ENCODE measurements at places on chromosomes 3 and 15. TPM values are rescaled to one million over a fixed set of nuclear protein-coding genes. Genes with fewer than 3 reads are reported as not detected.

DNA sequence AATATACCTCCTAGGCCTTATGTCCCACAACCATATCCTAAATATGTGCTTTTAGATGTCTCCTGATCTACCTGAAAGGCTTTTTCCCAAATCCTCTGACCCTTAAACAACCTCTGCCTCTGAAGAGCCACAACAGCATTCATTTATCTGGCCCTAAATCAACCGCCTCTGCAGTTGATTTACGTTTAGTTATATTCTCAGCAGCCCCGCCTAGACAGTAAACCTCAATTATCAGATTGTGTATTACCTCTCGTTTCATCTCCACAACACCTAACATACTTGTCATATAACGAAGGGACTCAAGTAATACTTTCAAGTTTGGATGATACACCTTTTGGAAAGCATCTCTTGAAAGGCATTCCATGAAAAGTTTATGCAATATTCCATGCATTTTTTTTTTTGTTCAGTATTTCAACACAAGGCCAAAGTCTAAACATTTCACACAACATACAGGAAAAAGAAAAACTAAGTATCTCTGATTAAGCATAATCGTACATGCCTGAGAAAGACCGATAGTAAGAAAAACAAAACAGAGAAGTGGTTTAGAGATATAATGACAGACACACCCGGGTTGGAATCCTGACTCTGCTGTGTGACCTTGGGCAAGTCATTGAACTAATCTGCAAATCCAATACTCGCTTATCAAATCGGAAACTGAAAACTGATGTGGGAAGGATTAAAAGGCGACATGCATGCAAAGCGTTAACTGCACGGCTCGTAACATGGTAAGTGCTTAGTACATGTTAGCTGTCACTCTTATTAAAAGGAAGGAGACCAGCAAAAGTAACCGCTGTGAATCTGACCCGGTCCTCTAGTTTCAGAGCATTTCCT is 778 bp downstream of the CRBN start:
- H3K27me3 ChIP-seq, result peaks cover 11% of the 10 kb centered on the region
- H3K4me1 ChIP-seq, result peaks cover 17% of the 10 kb centered on the region
- DNase-seq, result no peak
- peak overlapping the region; percentile 90 for H3K4me3 ChIP-seq

DNA sequence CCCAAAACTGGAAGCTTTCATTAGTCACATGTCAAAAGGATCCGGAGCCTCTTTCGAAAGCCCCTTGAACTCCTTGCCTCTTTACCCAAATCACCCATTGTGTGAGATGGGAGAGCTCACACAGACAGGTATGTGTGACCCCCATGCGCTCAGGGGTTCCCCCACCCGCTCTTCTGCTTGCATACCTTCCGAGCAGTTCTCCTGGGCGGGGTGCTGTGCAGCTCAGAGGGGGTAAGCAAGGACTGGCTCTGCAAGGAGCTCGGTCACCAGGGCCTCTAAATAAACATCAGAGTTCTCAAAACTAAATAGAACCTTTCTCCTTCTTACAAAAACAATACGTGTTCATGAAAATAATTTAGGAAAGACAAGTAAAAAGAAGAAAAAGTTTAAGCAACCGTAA is 55.7 kb downstream of the PXYLP1 start:
- H3K4me3 ChIP-seq, result no peak overlapping the region
- peaks cover 19% of the 10 kb centered on the region for H3K4me1 ChIP-seq
- no peaks in the 10 kb centered on the region for H3K27me3 ChIP-seq
- H3K27ac ChIP-seq, result no peak overlapping the region
- no peak for DNase-seq

- peaks cover 16% of the 10 kb centered on the region for H3K4me1 ChIP-seq
- H3K36me3 ChIP-seq, result peaks cover 7% of the 10 kb centered on the region
- H3K27me3 ChIP-seq, result no peaks in the 10 kb centered on the region
- H3K4me3 ChIP-seq, result no peak overlapping the region
- H3K27ac ChIP-seq, result no peak overlapping the region
- DNase-seq, result no peak
These were observed 53.9 kb downstream of the TMOD3 start for GRCh38 chr15:51883271-51883837.

LRRK1 gene
- 1.4 TPM for total RNA-seq

ZNF501 gene
- total RNA-seq, result 4.0 TPM
